ENCODE measurements at places on chromosomes 13 and 19. TPM values are rescaled to one million over a fixed set of nuclear protein-coding genes. Genes with fewer than 3 reads are reported as not detected.

Gene NFIC
- total RNA-seq: 17.2 TPM

Gene KRTDAP
- total RNA-seq: not detected

Gene HCN2
- not detected for total RNA-seq

Gene SHD
- not detected for total RNA-seq

Gene OR7G2
- not detected for total RNA-seq

Gene OR4F17
- total RNA-seq: not detected

Gene LRG1
- total RNA-seq: 0.17 TPM

Gene LILRA2
- total RNA-seq: not detected

Gene NCR1
- not detected for total RNA-seq

Gene TEX101
- total RNA-seq: not detected

Gene CEBPA
- 0.35 TPM for total RNA-seq

Gene COX6B2
- total RNA-seq: not detected

Gene TMEM147
- 76.1 TPM for total RNA-seq

Gene FGF22
- 0.10 TPM for total RNA-seq

Gene F10
- total RNA-seq: 1.0 TPM

Gene NTN5
- not detected for total RNA-seq

Gene GSK3A
- total RNA-seq: 12.9 TPM
